Stimulated activated CD4-positive, alpha-beta T cell treated with anti-CD3 and anti-CD28 coated beads, Interleukin-12 subunit alpha, Interleukin-12 subunit beta, amount 100 ng/mL, for 48 hours (primary cell): ENCODE measurements at places on chromosomes 2 and 18.

DNA sequence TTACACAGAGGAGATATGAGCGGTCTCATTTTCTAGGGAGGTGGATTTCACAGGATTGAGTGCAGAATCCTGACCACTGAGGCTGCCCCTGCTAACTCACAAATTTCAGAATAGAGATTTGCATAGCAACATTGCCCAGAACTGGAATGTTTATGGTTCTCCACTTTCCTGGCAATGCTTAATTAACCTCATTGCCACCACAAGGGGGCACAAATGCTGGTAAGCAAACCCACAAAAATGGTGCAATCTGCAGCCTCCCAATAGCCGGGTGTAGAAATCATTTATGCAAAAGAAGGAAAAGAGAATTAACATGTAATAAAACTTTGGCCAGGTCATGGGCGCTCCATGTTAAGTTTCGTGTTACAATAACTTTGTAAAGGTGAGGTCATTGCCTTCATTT is 112.4 kb downstream of the CYRIA start:
- peak; percentile 0 for DNase-seq

- no peak for DNase-seq
Measured at GRCh38 chr2:204984518-204984917, 439.2 kb downstream of the PARD3B start.

DNA sequence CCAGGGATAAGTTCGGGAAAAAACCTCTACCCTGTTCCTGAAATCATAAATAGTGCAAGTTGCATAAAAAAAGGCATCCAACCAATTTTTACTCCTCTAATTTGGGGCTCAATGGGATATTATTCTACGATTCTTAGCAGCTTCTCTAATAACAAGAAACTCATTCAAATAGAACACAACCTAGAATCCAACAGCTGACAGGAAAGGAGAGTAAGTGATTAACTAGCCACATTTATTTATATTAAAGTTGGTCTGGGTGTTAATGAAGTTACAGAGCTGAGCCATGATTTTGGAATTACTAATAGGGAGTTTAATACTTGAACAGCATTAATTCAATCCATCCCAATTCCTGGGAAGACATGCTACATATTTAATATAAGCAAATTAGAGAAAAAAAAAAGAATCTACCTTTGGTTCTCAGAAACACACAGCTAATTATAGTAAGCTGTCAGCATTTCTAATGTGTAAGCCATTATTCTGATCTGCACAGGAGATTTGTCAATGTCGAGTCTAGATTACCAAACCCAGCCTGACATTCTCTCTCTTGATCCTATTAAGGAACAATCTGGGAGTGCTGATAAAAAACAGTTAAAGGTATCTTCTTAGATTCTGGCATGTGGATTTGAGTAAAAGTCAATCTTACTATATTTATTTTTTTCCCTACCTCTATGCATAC is 267.7 kb downstream of the NBAS start:
- DNase-seq = no peak

DNA sequence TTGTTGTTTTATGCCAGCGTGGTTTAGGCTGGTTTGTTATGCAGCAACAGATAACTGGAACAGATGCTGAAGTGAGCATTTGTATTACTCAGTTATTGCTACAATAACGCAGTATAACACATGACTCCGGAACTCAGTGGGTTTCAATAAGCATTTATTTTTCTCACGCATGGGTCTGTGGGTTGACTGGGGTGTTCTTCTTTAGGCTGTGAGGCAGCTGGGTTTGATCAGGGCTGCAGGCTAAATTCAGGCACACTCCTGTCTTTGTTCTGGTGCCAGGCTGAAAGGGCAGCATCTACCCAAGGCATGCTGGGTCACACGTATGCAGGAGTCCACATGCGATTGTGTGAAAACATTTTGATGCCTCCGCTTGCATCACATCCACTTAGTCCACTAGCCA is 3.8 kb upstream of the SLC1A4 start:
- no peak for DNase-seq

DNA sequence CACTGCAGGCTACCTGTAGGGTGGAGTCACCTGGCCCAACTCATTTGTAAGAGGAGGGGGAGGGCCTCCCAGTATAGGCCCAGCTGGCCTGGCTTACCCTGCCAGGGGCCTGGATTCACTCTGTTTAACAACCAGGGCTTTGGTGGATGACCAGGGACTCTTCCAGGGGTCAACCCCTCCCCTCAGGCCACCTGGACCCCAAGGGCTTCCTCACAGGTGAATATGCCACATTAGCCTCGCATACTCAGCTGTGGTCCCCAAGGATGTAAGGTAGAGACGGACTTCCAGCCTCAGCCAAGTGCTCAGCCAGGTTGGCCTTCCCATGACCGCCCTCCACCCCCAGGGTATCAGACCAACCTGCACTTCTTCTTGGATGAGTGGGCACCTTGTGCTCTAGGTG is 8.8 kb upstream of the SH3RF3 start:
- no peak for DNase-seq

- DNase-seq = no peak
Measured at GRCh38 chr2:54384301-54385203, 71.6 kb upstream of the SPTBN1 start.

GRCh38 chr18:616380-616995 is 19.7 kb downstream of the CLUL1 start:
- DNase-seq = no peak

DNA sequence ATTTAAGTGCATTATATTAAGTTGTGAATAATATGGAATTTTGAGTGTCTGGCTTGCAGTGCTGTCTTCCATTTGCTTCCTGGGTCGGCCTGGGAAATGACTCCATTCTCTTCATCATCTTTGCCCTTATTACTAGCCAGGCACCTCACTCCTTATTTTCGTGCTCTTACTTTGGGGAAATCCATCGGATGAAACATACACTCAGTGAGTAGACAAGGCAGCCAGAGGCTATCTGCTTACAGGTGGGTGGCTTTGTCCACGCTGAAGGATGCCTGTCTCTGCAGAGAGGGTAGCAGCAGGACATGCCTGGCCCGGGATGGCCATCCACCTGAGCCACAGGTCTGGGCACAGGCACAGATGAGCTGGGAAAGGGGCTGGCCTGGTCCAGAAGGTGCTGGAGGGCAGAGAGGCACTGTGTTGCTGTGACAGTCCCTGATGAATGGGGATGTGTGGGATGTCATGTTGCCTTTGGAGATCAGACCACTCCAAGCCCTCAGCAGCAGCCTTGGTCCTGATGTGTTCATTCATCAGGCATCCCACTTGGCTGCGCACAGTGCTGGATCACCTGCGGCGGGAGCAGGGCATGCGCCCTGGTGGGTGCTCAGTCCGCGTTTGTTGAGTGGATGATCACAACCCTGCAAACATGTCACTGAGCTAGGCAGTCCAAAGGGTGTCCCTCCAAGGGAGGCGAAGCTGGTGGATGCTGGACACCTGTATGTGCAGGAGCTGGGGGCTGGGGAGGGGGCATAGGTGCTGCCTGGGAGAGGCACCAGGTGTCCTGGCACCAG is 236.0 kb downstream of the LDLRAD4 start:
- DNase-seq = no peak
